ENCODE measurements at places on chromosomes 3 and 15. TPM values are rescaled to one million over a fixed set of nuclear protein-coding genes. Genes with fewer than 3 reads are reported as not detected.
A peak's percentile ranks its signal among the peaks of the same experiment; 100 is the strongest.

SLC6A1 gene
- 0.74 TPM for total RNA-seq

BRK1 gene
- total RNA-seq: 82.7 TPM

DNA sequence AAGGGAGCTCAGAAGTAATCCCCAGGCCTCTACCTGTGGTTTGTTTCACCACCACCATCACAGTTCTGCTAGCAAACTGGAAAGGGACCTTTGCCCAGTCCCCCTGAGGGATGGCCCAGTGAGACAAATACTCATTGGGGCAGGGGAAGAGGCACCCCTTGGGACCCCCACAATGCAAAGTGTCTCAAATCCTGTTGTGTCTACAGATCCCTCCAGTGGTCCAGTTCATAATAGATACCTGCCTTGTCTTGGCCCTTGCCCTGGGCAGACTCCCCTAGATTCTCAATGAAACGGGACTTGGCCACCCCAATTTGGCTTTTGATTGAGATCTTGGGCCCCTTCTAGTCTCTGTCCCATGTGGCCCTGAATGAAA lies 43.8 kb upstream of the RAB6B start:
- DNase-seq: no peak

DNA sequence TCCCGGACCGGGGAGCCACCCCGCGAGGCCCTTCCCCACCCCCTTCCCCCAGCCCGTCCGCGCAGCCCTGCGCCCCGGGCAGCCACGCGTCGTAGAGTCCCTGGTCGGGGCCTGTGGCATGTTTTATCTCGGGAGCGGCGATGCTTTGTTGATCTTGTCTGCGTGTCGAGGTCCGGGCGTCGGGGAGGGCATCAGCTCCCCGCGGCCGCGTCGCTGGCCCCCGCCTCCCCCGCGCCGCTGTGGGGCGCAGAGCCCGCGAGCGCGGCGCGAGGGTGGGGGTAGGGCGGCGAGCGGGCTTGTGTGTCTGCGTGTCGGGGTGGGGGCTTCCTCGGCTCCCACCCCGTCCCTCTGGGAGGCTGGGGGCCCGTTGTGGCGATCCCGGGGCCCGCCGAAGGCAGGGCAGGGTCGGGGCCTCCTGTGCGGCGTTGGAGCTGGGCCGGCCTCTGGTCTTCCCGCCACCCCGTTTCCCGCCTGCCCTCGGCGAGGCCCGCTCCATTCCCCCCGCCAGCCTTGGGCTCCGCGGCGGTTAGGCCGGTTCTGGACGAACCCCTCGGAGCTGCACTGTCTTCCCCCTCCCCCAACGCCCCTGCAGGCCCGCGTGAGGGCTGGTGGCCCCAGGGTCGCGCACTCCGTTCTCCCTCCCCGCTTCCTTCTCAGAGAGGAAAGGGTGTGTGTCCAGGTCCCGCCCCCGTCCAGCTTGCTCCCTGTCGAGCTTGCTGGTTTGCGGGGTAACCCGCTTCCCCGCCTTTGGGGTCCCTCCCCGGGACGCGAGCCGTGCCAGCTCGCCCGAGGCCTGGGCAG lies 695 bp downstream of the GMPS start:
- DNase-seq: peak; percentile 50

GRCh38 chr15:42448281-42448680 lies 42.7 kb downstream of the ZNF106 start:
- DNase-seq: no peak

- DNase-seq: no peak
Measured at GRCh38 chr3:73791356-73791755, 166.6 kb upstream of the PDZRN3 start.

DNA sequence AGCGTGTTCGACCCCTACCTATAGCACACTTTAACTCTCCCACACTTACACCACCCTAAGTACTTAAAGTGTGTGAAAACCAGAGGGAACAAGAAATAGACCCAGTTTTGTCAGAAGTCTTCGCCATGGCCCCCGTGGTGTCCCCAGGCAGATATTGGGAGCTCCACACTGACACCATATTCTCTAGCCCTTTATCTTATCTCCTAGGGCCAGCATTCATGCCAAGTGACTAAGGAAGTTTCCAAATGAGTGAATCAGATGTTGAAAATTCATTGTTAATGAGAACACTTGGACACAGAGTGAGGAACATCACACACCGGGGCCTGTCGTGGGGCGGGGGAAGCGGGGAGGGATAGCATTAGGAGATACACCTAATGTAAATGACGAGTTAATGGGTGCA lies 31.8 kb downstream of the P3H2 start:
- DNase-seq: no peak

- no peak for DNase-seq
Measured at GRCh38 chr3:132690040-132690439, 29.9 kb downstream of the UBA5 start.

DNA sequence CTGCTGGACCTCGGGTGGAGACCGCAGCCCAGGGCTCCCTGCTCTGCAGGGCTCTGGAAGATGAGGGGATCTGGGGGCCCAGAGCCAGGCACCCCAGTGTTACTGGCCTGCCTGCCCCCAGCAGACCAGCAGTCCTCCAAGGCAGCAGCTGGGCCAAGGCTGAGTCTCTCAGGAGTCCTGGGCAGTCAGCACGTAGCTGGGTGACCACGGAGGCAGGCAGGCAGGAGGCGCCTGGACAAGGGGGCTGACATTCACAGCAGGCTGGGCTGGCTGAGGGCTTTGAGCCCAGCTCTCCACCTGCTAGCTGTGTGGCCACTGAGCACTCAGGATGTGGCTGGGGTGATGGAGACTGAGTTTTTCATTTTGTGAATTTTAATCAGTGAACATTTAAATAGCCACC lies 67.9 kb downstream of the IQSEC1 start:
- DNase-seq: no peak

GRCh38 chr3:78434801-78435200 lies 1333.0 kb downstream of the ROBO1 start:
- DNase-seq: no peak

GRCh38 chr15:49589030-49589429 lies 31.6 kb downstream of the FAM227B start:
- no peak for DNase-seq

DNA sequence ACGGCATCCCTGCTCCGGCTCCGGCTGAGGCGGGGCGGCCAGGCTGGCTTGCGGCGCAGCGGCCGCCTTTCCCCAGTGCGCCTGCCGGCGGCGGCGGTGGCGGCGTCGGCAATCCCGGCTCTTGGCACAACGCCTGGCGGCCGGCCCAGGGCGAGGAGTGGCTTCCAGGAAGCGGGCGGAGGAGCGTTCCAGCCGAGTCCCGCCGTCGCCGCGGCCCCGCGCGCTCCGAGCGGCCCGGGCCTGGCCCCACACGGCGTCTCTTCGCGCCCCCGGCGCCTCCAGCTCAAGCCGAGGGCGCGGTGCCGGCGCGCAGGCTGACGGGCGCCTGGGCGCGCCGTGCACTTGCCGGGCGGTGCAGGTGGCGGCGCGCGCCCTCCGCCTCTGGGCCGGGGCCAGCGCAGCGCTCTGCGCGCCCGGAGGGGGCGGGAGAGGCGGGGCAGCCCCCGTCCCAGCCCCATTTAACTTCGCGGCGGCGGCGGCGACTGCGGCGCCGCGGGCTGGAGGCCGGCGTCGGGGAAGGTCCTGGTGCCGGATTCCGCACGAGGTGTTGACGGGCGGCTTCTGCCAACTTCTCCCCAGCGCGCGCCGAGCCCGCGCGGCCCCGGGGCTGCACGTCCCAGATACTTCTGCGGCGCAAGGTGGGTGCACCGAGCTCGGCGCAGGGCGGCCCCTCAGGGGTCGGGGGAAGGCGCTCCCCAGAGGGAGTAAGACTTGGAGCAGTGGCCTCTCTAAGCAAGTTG lies at the start of gene ADAMTSL3:
Gene ADAMTSL3, plus strand, starts transcription at position 485 of the 740 bp plus-strand sequence. CDS start 1,639 bp downstream, outside the sequence.
- DNase-seq: peak; percentile 86

DNA sequence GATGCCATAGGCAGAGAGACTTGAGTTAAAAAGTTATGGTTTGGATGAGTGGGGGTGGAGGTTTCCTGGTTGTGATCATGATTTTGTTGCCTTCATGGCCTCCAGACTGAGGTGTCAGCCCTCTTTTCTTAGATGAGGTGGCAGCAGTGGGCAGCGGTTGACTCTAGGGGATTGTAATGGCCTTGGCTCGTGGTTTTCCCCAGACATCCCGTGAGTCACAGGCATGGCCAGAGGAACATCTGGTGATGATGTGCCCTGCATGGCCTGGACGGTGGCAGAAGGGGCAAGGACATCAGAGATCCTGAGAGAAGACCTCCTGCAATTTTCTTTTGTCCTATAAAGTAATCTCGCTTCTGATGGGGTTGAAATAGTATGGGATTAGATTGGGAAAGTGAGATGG lies 12.4 kb downstream of the RETNLB start:
- DNase-seq: no peak

CCR1 gene
- 1.0 TPM for total RNA-seq

GRCh38 chr3:103341078-103341606 lies 906.3 kb downstream of the ZPLD1 start:
- DNase-seq: no peak
